ENCODE measurements at places on chromosomes 3 and 15. TPM values are rescaled to one million over a fixed set of nuclear protein-coding genes. Genes with fewer than 3 reads are reported as not detected.

The LRRK1 gene
- total RNA-seq = 5.5 TPM

The CAMK2N2 gene
- not detected for total RNA-seq

The CHRNA5 gene
- 0.52 TPM for total RNA-seq

The MAP3K13 gene
- 4.9 TPM for total RNA-seq

The LMCD1 gene
- total RNA-seq = 0.21 TPM

The PODXL2 gene
- total RNA-seq = 1.9 TPM

The ESYT3 gene
- 0.21 TPM for total RNA-seq

The SST gene
- not detected for total RNA-seq
